ENCODE measurements at places on chromosomes 3 and 15.

DNA sequence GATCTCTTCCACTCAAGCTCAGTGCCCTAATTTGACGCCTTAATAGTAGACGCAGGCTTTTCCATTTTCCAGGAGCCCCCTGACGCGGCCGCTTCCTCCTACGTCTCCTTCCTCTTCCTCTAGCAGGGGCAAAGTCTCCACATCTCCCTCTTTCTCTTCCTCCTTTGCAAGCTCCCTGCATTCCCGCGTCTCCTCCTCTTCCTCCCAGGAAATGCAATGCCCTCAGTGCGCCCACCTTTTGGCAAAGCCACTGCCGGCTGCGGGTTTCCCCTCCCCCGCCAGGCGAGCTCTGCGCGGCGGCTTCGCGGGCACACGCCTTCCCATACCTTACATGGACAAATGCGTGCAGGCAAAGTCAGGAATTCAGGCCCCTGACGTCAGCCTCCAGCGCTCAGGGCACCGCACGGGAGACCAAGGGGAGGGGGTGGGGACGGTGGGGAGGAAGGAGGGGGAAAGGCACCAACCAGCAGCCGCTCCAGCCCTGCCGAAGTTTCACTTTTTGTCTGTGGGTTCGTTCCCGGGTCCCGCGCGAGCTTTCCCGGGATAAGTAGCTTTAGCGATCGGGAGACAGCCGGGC lies 432 bp upstream of the LPP start:
- DNase-seq: peak; percentile 35

GRCh38 chr3:58063022-58063815 lies 55.0 kb downstream of the FLNB start:
- peak; percentile 60 for DNase-seq

GRCh38 chr3:171901615-171902312 lies 58.6 kb downstream of the TMEM212 start:
- no peak for DNase-seq

DNA sequence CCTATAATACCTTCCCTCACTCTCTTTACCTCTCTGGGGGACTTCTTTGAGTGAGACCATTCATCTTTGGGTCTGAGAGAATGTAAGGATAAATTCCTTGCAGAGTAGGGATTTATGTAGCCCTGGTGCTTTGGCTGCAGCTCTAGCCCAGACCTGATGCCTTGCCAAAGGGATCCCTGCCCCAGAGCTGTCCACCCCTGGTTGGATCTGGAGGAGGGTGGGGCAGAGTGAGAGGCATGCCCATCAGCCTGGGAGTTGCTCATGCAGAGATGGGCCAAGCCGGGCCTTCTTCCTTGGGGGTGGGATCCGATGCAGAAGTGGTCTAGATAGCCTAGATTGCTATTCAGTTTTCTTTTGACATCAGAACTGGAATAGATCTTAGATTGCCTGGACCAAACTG lies 31.5 kb downstream of the RTP1 start:
- DNase-seq: no peak

DNA sequence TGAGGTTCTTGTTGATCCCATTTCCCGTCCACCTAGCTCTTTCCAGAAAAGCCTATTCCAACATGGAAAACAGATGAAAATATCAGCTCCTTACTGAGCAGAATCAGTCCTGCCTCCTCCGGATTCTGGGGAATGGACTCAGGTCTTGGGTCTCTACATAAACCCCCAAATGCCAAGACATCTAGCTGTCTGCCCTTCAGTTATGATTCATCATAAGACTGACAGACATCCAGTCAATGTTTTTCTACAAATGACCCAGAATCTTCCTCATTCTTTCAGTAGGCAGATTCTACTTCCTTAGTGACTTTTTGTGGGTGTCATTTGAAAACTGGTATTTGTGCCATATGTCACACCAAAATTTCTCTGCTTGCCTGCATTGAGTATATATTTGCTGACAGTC lies 103.0 kb upstream of the TGFBR2 start:
- DNase-seq: no peak

DNA sequence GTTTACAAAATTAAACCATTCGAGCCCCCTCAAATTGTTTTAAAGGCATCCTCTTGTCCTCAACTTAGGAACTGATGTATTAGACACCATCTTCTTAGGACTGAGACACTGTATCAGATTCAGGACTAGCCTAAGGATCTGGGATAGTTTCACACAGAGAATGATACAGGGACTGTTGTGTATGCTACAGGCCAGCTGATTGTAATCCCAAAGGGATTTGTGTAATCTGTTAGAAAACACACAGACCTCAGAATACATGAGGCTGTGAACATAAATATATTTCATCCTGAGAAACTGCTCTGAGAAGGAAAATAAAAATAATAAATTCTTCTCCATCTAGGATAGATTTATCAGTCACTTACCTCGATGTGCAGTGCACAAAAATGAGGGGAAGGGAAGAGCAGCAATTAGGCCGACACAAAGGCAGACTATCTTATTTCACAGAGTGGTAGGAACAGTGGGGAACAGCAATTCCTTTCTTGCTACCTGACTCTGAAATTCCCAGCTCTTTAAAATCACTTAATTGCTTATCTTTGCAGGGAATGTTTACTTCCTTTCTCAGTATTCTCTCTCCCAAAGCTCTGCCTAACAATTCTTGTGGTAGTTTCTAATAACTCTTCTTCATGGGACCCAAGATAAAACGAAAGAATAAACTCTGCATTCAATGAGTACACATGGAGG lies 322.5 kb downstream of the MAGI1 start:
- no peak for DNase-seq

- no peak for DNase-seq
Measured at GRCh38 chr3:197525706-197526105, 30.1 kb downstream of the BDH1 start.

DNA sequence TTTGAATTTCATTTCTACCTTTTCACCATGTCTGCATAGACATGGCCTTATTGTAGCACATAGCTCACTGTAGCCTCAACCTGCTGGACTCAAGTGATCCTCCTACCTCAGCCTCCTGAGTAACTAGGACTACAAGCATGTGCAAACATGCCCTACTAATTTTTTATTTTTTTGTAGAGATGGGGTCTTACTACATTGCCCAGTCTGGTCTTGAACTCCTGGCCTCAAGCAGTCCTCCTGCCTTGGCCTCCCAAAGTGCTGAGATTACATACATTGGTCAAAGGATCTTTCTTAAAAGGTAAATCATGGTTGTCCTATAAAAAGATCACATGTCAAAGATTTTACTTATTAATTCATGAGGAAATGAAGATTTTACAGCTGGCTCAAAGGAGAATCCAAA lies 57.2 kb upstream of the GOLGA8B start:
- no peak for DNase-seq

DNA sequence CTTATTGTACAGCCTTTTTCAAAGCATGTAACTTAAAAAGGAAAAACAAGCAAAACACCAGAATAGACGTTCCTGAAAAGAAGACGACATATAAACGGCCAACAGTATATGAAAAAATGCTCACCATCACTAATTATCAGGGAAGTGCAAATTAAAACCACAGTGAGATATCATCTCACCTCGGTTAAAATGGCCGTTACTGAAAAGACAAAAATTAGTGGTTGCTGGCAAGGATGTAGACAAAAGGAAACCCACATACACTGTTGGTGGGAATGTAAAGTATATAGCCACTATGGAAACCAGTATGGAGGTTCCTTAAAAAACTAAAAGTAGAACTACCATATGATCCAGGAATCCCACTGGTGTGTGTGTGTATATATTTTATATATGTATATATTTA lies 64.5 kb upstream of the MLF1 start:
- DNase-seq: no peak
